ENCODE measurements at places on chromosomes 5 and 9.

DNA sequence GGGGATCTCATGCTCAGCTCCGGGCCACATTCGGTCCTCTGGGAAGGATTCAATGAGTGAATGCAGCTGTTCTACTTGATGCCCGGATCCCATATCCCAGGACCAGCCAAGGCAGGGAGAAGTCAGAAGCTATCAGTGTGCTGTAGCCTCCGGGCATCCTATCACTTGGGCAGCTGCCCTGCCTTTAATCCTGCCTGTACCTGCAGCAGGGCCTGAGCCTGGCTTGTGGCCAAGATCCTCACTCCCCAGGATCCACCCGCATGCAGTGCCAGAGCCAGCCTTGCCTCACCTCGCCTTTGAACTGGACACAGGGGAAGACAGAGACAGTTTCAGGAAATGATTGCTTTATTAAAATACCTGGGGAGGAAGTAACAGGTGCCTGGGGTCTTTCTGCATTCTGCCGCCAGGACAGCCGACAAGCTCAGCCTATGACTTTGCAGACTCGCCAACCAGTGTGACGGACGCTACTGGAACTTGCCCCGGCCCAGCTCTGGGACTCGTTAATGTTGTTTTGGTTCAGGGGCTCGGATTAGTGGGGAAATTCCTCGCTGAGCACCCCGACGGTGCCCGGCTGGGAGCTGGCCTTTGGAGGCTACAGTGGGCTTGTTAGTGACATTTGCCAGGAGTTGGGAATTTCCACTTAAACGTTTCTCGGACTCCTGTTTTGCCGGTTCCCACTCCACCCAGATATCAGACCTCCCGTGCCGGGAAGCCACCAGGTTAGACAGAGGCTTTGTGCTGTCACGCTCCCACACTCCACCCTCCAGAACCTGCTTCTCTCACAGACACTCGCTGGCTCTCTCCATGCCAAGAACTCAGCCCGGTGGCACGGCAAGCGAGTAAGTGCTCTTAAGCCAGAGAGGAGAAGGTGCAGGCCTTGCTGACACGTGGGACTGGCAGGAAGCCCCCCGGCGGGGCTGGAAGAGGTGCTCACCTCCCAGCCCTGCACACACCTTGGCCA is 721 bp downstream of the PTGES start:
- no peak for DNase-seq

DNA sequence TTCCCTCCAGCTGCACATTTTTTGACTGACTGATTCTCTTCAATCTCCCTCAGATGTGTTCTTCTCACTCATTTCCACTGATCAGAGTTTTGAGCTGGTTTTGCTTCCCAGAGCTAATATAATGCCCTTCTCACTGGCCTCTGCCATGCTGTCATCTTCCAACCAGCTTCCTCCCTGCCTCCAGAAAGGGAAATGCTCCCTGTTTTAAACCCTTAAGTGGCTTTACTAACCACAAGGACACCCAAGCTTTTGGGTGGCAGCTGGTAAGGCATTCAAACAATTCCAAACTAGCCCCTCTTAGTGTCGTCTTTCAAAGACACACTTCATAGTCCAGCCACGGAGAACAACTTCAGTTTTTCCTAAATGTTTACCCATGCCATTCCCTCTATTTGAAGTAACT is 172.5 kb downstream of the CRB2 start:
- DNase-seq = no peak

- DNase-seq = no peak
These were observed 2167.7 kb upstream of the WWC1 start for GRCh38 chr5:166123717-166124116.

- DNase-seq = no peak
These were observed 138.0 kb downstream of the PIK3R1 start for GRCh38 chr5:68353605-68354004.

- DNase-seq = no peak
These were observed 604.1 kb upstream of the TLE4 start for GRCh38 chr9:78967596-78968217.

DNA sequence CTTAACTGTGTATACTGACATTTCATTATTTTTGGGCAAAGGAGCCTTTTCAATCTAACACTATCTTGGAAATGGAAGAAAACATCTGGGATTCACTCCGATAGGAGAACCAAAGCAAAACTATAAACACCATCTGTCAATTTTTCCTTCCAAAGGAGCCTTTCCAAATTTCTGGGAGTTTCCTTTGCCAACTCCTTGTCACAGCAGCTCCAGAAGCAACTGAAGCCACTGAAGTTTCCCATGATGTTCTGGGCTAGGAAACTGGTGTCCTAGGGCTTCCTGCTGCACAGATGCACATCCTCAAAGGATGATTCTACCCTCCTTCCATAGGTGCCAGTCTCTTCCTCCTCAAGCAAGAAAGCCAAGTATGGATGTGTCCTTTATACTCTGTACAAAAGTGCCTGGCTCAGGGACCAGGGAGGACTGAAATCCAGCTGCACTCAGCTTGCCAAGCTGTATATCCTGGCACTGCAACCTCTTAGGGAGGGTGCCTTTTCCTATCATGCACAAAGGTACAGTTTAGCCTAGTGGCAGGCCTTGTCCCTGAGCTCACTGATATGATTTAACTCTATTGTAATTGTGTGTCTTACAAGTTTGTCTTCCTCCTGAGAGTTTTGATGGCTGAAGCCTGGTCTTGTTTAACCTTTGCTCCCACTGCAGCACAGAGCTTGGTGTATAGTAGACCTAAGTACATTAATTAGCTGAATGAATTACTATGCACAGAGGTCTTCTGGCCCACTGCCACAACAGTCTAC is 8.4 kb upstream of the UBAP1 start:
- DNase-seq = no peak

GRCh38 chr5:81965524-81965923 is 6.3 kb upstream of the ATG10 start:
- no peak for DNase-seq

GRCh38 chr5:95791751-95792150 is 30.8 kb downstream of the GLRX start:
- no peak for DNase-seq

- DNase-seq = no peak
These were observed 51.6 kb downstream of the DOCK8 start for GRCh38 chr9:266228-266627.

- DNase-seq = no peak
These were observed 110.9 kb downstream of the GRIA1 start for GRCh38 chr5:153601377-153601776.

- DNase-seq = peak; percentile 6
These were observed 244.0 kb downstream of the ARHGAP26 start for GRCh38 chr5:143014017-143014651.

- DNase-seq = no peak
These were observed 52.6 kb upstream of the CXCL14 start for GRCh38 chr5:135631391-135631790.
